ENCODE measurements at places on chromosomes 3 and 15.

- no peak for DNase-seq
Observed at GRCh38 chr3:37580237-37580636, 281.4 kb upstream of the CTDSPL start.

- no peak for DNase-seq
Observed at GRCh38 chr15:77966540-77967234, 110.8 kb downstream of the TBC1D2B start.

DNA sequence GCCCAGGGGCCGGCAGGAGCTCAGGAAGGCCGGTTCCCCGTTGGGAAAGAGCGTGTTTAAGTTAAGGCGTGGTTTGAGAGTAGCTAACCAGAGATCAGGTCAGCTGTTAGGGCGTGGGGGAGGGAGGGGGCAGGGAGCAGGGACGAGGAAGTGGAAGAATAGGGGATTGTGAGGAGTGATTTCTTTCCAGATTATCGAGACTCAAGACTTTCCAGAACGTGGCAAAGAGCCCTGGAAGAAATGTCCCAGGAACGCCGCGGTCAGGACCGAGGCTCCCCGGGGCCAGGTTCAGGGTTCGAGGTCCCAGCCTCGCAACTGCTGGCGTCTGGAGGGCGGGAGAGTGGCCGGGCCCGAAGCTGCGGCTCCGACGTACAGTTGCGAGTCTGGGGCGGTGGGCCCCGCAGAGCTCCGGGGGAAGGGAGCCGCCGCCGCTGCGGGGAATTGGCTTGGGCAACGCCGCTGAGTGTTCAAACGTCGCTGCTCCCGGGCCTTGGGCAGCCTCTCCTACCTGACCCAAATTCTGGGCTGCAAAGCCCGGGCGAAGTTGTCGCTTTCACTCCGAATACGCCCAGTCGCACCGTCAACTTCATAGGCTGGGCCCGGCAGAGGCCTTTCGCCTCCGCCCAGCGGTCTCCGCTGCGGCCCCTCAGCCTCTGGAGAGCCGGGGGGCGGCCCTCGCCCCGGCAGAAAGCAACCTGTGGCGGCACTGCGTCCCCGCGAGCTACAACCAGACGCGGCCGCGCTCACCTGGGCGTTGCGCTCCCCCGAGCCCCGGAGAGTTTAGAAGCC is 9.5 kb downstream of the ISL2 start:
- DNase-seq: no peak

- DNase-seq: no peak
Observed at GRCh38 chr3:49805367-49805782, 2.3 kb downstream of the INKA1 start.

- DNase-seq: peak; percentile 22
Observed at GRCh38 chr15:84715441-84716035, 401 bp downstream of the SEC11A start.

DNA sequence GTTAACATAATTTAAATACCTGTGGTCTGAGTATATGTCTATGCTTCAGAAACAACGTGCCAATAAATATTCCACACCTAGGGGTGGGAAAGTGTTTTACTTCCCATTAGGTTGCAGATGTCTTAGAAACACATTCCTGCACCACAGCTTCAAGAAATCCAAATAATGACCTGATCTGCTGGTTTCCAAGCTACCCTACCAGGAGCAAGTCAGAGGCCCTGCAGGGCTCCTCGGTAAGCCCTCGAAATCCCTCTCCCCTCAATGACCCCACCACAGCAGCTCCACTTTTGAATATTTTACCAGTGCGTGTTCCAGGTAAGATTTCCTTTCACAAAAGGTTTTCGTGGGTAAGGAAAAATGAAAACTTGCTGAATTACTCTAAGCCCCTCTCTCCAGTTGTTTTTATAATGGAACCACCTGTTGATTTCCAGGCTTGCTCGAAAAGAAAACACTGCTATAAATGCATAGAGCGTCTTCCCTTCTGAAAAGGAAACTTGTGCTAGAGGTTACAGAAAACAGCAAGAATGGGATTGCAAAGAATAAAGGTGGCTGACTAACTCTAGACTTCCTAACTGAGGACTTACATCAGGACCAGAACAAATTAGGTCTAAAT is 12.6 kb downstream of the IL12A start:
- DNase-seq: no peak

DNA sequence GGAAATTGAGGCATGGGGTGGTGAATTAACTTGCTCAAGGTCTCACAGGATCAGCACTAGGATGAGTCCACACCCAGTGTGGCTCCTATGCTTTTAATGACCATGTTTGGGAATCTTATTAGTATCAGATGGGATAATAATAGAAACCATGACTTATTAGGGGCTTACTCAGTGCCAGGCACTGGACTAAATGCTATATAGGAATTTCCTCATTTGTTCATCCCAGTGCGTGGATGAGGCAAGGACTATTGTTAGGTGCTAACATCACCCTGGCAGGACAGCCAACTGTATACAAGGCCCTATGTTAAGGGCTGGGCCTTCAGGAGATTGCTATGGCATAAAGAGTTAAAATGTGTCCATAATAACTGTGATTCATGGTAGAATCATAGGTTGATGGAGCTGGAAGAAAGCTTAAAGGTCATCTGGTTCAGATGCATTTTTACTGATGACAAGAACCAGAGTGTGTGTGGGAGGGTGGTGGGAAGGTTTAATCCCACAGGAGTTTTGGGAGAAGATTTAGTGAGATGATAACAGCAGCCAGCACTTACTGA is 4.7 kb upstream of the FEM1B start:
- DNase-seq: no peak

GRCh38 chr3:45603226-45603625 is 8.7 kb downstream of the LIMD1 start:
- no peak for DNase-seq

GRCh38 chr15:92170897-92171296 is 222.8 kb upstream of the ST8SIA2 start:
- no peak for DNase-seq

- no peak for DNase-seq
Observed at GRCh38 chr3:135930255-135930654, 35.3 kb upstream of the PPP2R3A start.

- no peak for DNase-seq
Observed at GRCh38 chr3:160616716-160617115, 51.3 kb upstream of the KPNA4 start.

DNA sequence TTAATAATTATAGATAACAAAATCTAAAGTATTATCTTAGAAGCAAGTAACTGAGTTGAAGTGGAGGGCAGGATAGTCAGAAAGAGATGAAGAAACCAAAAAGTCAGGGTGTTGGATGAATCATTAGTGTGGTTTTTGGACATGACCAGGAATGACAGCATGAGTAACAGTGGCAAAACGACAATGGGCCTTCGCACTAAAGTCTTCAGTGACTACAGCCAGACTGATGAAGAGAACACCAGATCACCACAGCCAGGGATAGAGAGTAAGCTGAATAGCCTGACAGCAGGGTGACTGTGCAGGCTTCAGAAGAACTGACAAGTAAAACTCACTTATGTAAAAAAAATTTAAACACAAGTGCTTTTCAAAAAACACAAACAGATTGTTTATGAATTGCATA is 96.0 kb upstream of the MELTF start:
- no peak for DNase-seq

DNA sequence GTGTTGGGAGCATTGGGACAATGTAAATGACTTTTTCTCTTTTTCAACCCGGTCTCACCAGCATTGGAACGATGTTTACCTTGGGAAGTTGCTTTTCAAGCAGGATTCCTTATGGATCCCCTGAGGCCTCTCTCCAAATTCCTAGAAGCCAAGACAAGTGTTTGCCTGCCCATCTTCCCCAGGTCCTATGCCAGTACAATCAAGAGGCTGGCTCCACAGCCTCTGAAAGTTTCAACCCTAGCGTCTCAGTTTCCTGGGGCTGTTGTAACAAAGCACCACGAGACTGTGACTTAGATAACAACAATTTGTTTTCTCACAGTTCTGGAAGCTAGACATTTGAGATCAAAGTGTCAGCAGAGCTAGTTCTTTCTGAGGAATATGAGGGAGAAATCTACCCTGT is 347.2 kb upstream of the UMPS start:
- no peak for DNase-seq

DNA sequence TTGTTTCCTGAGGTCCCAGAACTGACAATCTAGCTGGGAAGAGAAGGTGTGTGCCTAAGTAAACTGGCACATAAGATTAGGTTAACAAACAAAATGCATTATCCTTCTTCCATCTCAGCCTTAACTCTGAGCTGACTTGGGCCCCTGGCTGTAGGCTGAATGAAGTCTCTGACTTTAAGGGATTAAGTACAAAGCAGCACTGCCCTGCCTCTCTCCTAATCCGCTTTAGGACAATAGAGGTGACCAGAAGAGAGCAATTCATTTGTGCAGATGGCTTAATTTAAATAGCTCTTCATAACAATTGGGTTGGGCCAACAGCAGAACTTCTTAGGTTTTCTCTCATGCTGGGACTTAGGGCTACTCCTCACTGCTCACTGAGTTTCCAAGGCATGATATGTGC is 181.6 kb upstream of the SOX14 start:
- no peak for DNase-seq

DNA sequence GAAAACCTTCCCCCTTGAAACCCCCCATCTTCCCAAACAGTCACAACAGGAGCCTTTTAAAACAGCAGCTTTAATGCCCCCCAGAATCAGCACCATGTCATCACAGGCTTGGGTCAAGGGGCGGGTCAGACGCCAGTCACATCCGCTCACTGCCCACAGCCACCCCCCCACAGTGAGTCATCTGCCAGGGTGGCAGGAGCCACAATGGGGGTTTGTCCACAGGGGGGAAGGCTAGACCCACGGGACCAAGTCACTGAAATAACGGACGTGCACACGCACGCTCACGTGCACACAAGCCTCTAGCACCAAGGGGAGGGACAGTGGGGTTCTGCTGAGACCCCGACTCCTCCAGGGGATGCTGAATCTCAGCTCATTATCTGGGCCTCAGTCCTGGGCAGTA is 441 bp upstream of the UCN2 start:
- DNase-seq: no peak

DNA sequence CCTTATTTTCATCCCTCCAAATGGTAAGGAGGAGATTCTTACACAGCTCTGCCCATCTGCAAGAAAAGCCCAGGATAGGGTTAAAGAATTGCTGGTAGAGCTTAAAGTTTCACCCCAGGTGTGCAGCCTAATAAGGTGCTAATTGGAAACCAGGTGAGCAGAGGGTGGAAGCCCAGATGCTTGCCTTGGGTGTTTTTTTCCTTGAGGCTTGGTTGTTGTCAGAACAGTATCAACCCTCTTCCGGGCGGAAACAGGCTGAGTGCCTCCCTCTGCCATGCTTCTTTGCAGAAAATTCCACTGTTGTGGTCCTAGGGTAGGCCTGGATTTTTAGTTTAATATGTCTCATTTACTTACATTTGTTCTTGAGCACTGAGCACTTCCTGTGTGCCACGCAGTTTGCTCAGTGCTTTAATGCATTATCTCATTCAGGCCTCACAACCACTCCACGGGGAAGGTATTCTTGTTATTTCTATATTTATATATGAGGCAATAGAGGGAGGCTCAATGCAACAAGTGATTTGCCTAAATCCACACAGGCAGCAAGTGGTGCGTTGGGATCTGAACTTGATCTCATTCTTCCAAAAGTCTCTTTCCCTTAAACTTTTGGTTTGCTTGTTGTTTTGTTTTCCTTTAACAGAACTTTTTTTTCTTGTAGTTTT is 115.0 kb upstream of the LRIG1 start:
- no peak for DNase-seq

DNA sequence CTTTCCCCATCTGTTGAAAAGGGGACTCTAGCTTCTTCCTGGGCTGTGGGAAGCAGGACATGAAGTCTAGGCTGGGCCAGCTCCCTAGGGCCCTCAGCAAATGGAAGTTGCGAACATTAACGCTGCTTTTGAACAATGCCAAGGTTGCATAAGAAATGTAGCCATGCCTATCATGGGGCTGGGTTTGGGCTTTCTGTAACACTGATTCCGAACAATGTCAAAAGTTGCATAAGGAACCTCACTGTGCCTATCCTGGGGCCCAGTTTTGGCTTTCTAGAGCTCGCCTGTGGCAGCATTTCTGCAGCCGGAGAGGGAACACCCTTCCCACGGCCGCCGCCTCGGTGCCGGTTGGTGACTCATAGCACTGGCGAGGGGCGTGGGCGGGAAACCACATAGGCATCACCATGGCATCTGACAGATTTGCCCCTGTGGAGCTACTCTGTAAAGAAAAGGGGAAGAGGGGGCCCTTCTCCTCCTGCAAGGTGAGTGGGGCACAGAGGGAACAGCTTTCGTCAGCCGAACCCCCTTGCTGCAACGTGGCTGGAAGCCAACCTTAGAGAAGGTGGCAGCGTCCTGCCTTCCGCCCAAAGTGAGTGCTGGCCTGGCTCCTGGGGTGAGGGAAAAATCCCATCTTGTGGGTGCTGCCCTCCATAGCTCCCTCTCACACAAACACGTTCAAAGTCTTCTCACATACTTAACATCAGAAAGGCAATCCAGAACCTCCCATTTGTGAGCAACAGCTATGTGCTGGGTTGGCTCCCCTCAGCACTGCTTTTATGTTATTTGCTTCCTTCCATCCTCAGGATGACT is 46.6 kb upstream of the ATP2B2 start:
- DNase-seq: no peak

GRCh38 chr15:25710184-25710583 is 152.9 kb downstream of the ATP10A start:
- no peak for DNase-seq

- no peak for DNase-seq
Observed at GRCh38 chr15:69367236-69367635, 46.9 kb upstream of the KIF23 start.

GRCh38 chr3:33314993-33315392 is 37.8 kb downstream of the FBXL2 start:
- DNase-seq: no peak

DNA sequence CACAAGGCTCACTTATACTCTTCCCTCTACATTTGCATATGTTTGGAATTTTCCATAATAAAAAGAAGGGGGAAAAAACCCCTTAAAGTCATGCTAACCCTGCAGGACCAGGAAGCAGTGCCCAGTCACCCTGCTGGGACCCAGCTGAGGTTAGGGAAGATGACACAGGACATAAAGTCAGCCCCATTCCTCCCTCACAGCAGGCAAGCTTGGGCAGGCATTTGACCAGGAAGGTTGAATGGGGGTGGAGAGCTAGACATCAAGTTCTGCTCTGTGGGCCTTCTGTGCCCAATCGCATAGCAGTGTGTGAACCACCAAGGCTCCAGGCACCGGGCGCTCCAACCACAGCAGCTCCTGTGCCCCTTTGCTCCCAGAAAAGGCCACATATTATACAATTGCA is 7.1 kb upstream of the HDAC11 start:
- DNase-seq: no peak

- no peak for DNase-seq
Observed at GRCh38 chr3:58059349-58060321, 51.4 kb downstream of the FLNB start.

GRCh38 chr3:120344349-120344748 is 4.8 kb downstream of the LRRC58 start:
- DNase-seq: no peak

GRCh38 chr3:102034639-102035451 is 185.5 kb downstream of the NFKBIZ start:
- DNase-seq: no peak

- no peak for DNase-seq
Observed at GRCh38 chr3:30356866-30357753, 249.3 kb upstream of the TGFBR2 start.

GRCh38 chr3:194023501-194024280 is 112.3 kb upstream of the HES1 start:
- DNase-seq: peak; percentile 5

All from NCI-H748 treated with DMSO at 0.1 percent for 48 hours (cell line).